ENCODE measurements at places on chromosomes 6 and 20.

DNA sequence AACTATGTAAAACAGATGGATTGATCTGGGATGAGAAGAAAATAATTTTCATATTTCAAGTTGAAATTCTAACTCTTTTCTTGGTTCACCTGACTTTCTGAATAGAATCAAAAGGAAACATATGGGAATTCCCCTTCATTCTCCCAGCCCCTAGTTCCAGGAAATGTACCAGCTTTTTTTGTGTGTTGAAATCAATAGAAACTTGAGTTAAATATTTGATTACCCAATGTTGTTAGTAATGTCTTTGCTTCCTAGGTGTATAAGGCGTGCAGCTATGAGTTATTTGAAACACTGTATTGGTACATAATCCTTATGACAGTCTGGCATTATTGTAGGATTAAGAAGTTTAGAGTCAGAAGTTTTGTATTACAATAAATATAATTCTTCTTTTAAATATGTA lies 21.5 kb downstream of the VNN2 start:
- DNase-seq = no peak

DNA sequence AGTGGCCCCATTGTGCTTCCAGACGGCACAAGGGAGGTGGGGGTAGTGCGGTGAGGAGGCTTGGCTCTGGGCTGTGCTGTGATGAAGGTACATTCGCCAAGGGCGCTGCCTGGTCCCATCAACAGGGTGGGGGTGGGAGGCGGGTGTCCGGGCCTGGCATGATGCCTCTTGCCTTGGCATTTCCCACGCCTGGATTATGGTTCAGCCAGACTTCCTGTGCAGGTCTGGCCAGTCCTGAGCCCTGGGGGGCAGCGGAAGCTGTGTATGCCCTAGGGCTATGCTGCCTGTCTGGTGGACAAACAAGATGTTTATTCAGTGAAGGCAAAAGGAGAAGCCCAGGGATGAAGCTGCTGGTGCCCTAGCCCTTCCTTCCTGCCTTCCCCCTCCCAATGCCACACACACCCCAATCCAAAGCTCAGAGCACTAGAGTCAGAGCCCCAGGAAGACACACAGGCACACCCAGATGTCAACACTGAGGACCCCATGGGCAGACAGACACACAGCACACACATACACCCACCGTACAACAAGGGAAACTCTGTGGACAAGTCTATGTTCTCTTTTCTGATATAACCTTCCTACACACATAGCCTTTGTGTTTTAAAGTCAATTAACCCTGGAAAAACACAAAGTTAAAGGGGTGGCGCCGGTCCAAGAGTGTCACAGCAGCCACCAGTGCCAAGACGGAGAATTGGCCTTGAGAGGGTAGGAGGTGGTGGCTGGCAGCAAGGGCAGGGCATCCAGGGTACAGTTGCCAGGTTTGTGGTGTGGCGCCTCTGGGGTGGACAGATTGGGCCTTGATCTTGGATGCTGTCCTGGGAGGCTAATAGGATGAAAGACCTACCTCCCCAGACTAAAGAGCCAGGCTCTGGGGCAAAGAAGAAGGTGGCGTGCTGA lies 54.7 kb upstream of the SAYSD1 start:
- no peak for DNase-seq

GRCh38 chr20:48800177-48800576 lies 27.6 kb downstream of the PREX1 start:
- no peak for DNase-seq

- DNase-seq = no peak
Observed at GRCh38 chr6:37024656-37025337, 19.3 kb downstream of the FGD2 start.

DNA sequence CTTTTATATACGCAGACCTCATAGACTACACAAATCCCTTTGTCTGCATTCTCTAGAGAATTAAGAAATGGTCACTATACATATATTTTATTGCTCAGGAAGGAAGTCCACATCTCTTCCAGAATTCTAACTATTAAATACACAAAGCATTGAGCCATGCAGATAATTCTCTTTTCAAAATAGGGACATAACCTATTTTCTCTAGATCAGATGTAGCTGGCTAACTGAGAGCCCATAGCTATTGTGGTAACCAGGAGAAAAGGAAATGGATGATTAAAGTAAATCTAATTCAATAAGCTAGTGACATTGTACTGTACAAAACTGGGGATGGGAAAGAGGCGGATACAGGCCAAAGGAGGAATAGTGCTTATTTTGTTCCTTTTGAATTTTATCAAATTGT lies 137.2 kb downstream of the BACH2 start:
- DNase-seq = no peak
